ENCODE measurements at places on chromosomes 13 and 19.

DNA sequence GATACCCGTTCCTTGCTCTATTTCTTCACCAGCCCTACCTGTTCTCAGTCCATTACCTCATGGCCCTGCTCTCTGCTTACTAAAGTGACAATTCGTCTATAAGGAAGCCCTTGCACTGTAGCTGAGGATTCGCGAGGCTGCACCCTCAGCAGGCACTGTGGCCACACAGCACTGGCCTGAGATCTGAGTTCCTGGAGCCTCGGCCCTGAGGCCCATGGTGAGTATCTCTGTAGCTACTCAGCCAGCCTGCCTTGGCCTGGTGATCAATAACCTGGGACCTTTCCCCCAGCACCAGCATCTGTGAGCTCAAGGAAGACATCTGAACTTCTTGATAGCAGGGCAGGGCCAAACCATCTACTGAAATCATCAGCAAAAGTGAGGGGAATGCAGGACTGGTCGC is 90.7 kb downstream of the RGCC start:
- no peak for DNase-seq

GRCh38 chr19:1672038-1672768 is 19.8 kb upstream of the TCF3 start:
- peak; percentile 63 for DNase-seq

GRCh38 chr13:93736081-93736480 is 509.5 kb downstream of the GPC6 start:
- no peak for DNase-seq

DNA sequence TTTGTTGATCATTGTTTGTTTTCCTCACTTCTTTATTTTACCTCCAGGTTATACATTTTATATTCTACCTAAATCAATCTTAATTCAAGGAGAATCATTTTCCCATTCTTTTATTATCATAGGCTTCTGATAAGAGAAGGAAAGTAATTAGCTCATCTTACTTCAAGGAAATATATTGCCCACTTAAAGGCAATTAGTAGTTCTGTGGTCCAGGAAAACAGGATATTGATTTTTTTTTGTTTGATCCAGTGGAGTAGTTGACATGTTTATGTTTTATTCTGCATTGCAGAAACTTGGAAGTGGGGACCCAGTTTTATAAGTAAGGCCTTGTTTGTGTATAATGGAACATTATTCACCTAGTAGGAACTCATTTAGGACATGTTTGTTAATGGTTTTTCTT is 390.6 kb downstream of the NDFIP2 start:
- no peak for DNase-seq

- peak; percentile 68 for DNase-seq
Measured at GRCh38 chr19:55156202-55157063, 1.1 kb downstream of the TNNI3 start.

GRCh38 chr19:32330213-32330857 is 15.1 kb upstream of the ZNF507 start:
- no peak for DNase-seq

DNA sequence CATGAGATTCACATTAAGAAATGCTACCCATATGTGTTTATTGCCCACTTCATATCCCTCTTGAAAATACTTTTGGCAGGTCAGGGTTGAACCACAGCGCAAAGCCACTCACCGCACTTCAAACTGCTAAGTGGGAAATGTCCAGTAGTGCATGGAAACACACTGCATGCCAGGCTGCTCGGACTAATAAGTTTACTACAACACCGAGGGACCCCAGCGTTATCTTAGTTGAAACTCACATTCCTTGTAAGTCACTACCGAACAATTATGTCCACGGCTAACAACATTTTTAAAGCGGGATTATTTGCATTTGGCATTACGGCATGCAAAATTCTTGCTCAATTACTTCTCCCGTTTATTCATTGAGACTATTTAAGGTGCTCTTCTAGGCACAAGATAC is 4.0 kb downstream of the BRD4 start:
- no peak for DNase-seq

DNA sequence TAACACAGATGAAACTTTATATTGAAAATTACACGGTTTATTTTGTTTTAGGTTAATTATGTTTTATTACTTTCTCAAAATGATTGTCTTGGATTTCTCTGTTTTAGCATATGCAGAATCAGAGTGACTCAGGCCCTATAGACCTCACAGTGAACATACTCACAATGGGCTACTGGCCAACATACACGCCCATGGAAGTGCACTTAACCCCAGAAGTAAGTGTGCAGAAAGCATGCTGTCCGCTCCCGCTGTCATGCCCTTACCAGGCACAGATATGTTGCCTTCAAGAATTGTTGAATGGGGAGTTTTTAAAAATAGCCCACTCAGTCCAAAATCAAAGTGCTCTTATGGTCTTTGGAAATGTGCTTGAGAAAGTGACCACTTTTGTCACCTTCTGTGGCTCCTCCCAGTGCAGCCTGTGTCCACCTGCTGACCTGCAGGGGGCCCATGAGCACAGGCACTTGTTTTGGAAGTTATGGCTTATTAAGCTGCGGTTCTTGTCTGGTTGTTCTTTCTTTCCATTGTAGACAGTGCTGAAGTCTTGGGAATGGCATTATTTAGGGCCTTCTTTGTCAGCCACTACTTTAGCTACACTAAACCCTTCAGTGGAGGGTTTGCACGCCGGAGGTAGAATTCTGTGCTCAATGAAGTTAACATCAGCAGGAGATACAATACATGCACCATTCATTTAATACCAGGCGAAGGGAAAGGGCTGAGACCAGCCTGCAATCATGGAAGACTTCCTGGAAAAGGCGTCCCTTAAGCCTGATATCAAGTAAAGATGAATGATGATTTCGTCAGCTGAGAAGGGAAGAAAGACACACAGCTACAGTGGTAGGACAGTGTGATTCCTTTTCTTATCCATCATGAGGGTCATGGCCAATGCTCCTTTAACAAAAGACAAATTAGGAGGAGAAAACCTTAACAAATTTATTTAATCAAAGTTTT is 36.7 kb downstream of the CUL4A start:
- no peak for DNase-seq

Data from AG08395 (cell line).